ENCODE measurements at places on chromosomes 6 and 20. TPM values are rescaled to one million over a fixed set of nuclear protein-coding genes. Genes with fewer than 3 reads are reported as not detected.

Gene HIVEP1
- 49.2 TPM for total RNA-seq

- DNase-seq, result no peak
These were observed 14.8 kb downstream of the DDX43 start for GRCh38 chr6:73409395-73409794.

GRCh38 chr20:18857640-18858039 is 44.1 kb downstream of the SCP2D1 start:
- DNase-seq, result no peak

DNA sequence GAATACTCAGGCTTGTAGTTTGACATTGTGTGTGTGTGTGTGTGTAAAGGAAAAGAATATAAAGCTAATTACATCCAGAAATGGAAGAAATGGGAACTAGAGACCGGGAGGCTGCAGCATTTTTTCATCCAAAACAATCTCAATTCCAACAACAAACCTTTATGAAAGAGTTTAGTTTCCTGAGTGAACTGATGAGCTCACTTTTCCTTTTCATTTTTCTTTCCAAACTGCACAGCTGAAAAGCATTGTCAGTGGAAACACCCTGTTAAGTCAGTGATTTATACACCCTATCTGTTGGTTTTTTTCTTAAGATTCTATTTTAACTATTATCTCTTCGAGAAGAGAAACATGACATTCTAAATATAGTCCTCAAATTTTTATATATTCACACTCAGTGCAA is 130.9 kb downstream of the RFPL4B start:
- no peak for DNase-seq

DNA sequence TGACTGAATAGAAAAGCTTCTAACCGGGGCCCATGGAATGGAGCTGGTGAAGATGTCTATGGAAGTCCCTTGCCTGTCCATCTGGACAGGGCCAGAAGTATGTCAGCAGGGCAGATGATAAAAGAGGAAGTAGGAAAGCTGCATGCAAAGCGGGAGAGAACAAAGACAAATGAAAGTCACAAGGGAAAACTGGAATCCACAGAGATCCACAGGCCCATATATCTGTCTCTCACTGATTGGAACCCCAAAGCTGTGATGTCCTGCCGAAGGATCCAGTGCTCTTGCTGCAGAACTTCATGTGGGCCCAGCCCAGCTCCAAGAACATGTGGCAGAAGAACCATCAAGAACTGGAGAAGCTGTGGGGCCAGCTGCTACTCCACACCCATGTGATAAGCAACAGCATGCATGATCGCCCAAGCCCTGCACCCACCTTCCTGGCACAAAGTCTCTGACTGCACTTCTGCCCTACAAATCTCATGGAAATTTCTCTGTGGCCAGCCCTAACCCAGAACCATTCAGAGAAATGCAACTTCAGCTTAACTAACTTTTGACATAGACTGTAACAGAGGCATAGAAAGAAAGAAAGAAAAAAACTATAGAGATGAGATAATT is 716.0 kb downstream of the KIF16B start:
- no peak for DNase-seq

- DNase-seq, result peak; percentile 65
These were observed 797 bp downstream of the SMIM13 start for GRCh38 chr6:11094411-11094851.

GRCh38 chr20:46430921-46431712 is 24.7 kb upstream of the ELMO2 start:
- DNase-seq, result no peak

Gene HDGFL1
- total RNA-seq, result not detected

- DNase-seq, result no peak
These were observed 40.6 kb upstream of the JAG1 start for GRCh38 chr20:10714236-10714975.

DNA sequence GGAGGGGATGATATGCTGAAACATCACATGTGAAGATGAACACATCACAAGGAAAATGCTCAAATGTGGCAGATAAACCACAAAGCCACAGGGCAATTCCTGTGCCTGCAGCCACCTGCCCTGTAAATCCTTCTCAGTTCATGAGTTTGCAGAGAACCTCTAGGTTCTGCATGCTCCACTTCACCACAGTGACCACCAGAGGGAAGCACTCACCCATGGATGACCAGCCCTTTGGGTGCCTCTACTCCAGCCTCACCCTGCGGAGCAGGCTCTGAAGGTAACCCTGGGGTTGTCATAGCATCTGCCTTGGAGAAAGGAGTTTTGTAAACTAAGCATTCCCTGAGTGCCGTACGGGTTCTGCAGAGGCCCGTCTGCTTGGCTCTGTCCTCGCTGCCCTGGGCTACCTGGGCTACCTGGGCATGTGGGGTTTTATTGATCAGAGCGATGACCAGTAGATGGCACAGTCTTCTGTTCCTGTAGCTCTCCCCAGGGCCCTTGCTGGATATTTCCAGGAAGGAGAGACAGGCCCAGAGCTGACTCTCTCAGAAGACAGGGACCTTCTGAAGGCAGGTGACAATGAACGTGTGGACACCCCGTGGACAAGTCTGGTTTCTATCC is 31.7 kb upstream of the CST1 start:
- peak; percentile 29 for DNase-seq

DNA sequence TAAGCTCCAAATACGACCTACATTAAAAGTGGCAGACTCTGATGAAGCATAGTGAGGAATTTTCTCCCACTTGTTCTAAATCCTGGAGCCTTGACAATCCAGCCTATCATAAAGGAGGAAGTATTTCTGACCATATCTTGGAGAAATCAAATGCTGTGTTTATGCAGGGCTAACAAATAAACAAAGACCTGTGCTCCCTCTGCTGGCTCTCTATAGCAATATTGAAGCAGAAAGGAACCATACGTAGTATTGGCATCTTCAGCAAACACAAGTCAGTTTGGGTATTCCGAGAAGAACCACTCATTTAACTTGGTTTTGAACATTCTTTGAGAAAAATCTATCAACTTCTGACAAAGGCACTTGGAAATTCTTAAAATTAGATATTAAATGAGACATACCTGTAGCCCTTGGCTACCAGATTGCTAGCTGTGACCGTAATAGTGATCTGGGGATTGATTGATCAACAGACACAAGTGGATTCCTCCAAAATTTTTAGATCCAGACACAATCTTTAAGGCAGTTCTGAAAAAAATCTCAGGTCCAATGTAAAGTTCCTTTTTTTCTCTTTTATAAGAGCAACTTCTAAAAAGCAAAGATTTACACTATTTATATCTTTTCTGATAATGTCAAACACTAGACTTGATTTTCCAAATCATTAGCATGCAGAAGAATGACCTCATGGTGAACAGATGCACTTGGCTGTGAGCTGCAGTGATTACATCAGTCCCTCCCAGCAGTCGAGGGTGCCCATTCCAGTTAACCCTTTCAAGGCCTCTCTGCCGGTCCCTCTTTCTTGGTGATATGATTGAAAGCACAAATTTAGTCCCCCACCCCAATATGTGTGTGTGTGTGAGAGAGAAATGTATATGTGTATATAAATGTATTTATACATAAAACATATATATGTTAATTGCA is 40.2 kb downstream of the INSM1 start:
- DNase-seq, result no peak

GRCh38 chr6:152993431-152993830 is 9.1 kb downstream of the MTRF1L start:
- DNase-seq, result no peak

GRCh38 chr6:90080876-90081481 is 186.7 kb downstream of the GJA10 start:
- DNase-seq, result no peak

Gene SIRPD
- total RNA-seq, result not detected

All from endothelial cell of umbilical vein (primary cell).